CD8-positive, alpha-beta T cell (primary cell): ENCODE measurements at places on chromosomes 4 and X.

DNA sequence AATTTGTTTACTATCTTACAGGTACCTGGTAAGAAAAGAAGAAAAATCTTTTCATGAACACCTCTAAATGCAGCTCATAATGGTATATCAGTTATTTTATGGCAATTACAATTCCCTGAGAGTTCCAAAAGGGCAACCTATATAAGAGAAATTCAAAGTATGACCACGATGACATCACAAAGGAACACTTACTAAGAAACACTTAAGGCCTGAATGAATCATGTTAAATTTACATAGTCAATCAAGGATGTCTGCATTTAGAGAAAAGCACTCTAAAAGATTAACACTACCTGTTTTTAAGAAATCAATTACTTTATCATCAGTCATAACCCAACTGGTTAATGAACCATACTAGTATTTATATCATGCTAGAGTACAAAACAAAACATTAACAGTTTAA, 63.9 kb downstream of the LCORL start:
- DNase-seq, result no peak

DNA sequence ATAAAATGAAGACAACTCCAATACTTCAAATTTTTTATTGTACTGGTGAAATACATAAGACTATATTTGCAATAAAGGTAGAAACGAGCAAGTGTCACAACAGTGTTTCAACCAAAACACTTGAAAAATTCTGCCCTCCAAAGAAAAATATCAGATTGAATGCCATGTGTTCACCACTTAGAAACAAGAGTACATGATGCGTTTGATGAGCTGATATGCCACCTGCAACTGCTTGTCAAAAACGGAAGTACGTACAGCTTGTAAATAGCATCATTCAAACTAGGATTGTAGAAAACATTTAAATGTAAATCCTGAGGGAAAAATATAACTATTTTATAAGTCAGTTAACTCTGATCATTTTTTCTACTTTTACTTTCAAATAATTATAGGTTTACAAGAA, 276.1 kb downstream of the ANTXR2 start:
- DNase-seq, result no peak

GRCh38 chr4:101596781-101597552, 193.6 kb upstream of the BANK1 start:
- DNase-seq, result peak; percentile 7

GRCh38 chr4:185774845-185775680, 36.9 kb downstream of the SORBS2 start:
- no peak for DNase-seq

- DNase-seq, result no peak
These were observed 279.0 kb downstream of the HS3ST1 start for GRCh38 chr4:11149612-11150259.

GRCh38 chr4:128958194-128958593, 135.1 kb downstream of the SCLT1 start:
- no peak for DNase-seq

GRCh38 chr4:87965501-87965975, 10.0 kb upstream of the SPP1 start:
- DNase-seq, result no peak

GRCh38 chrX:27186671-27187070, 276.5 kb downstream of the PPP4R3C start:
- DNase-seq, result peak; percentile 10

DNA sequence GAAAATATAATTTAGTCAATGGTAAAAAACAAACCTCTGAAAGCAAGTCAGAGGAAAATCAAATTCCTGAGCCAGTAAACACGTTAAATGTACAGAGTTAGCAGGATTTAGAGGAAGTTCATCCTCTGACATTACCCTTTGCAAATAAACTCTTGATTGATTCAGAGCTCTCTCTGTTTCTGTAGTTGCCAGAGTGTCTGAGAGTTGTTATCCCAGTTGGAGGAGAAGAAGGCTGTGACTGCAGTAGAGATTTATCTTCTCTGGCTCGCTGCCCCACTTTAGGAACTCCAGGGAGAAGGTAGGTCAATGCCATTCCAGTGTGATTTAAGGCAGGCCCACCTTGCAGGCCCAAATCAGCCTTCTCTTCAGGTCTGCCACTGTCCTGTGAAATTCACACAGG, 6.2 kb upstream of the AMOT start:
- DNase-seq, result no peak

DNA sequence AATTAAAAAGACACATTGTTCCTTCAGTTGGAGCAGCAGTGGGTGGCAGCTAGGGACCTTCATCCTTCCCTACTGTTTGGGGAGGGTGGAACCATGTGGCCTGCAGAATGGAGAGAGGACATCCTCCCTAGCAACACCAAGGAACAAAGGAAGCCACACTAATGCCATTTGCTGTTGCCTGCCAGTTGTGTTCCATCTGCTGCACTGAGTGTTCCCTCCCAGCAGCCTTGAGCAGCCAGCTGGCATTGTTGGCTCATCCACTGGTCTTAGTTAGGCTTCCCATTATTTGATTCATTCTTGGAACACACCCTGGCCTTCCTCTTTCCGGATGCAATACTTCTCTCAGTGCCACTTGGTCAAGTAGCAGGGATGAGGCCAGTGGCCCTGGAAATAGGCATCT, 25.0 kb upstream of the HMGB3 start:
- DNase-seq, result no peak
